ENCODE measurements at places on chromosomes 7 and 10.

DNA sequence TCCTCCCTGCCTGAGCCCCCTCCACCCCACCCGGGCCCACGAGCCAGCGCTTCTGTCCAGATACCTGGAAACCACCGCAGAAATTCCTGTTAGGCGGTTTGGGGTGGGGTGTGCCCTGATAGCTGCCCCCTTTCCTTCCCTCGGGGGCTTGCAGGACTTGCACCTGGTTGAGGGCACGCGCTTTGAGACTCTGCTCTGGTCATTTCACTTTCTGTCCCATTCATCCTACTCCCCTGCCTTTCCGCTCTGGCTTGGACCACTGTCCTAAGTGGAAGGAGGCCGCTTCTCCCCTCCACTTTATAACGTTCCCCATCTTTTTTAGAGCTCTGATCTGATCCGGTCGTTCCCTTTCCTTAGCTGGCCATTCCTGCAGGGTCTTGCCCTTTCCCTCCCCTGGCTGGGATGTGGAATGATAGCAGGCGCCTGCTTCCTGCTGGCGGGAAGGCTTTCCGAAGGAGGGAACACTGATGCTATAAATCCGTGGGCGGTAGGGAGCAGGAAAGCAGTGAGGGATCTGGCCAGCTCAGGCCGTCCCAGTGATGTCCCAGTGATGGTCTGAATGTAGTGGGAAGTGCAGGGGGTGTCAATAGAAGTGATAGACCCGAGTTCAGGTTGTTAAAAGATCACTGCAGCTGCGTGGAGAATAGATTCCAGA lies 852 bp upstream of the PRKAR1B start:
- DNase-seq, result no peak

DNA sequence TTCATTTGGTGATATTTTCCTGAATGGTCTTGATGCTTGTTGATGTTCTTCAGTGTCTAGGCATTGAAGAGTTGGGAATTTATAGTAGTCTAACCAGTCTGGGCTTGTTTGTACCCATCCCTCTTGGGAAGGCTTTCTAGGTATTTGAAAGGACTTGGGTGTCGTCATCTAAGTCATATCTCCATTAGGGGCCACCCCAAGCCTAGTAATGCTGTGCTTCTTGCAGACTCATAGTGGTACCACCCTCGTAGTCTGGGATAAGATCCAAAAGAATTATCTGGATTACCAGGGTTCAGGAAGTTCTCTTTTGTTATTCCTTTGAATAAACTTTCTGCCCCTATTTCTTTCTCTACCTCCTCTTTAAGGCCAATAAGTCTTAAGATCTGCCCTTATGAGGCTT lies 319.4 kb upstream of the MYO3A start:
- DNase-seq, result no peak

- DNase-seq, result no peak
These were observed 71.1 kb downstream of the INPP5A start for GRCh38 chr10:132608511-132609195.

DNA sequence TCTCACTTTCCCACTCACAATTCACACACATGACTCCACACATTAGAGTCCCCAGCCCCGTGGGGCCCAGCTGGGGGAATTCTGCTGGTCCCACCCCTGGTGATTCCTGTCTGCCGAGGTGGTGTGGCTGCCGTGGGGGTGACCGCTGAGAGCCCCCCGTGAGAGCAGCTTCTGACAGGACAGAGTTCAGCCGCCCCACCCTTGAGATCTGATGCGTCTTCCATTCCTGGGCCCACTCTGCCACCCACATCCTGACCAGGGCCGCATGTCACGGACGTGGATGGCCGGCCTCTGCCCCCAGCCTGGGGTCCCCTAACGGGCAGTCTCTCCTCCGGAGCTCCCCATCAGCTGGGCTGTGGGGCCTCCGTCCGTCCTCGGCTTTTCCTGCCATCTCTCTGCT lies 240.1 kb upstream of the PITRM1 start:
- DNase-seq, result no peak

GRCh38 chr10:119335671-119336353 lies 128.4 kb downstream of the GRK5 start:
- DNase-seq, result no peak

- peak; percentile 28 for DNase-seq
These were observed 57.1 kb downstream of the TBXAS1 start for GRCh38 chr7:139886206-139886605.

GRCh38 chr10:112376396-112376790 lies 2.5 kb downstream of the ACSL5 start:
- no peak for DNase-seq

- no peak for DNase-seq
These were observed 1093.4 kb downstream of the SORCS3 start for GRCh38 chr10:105734479-105734878.

DNA sequence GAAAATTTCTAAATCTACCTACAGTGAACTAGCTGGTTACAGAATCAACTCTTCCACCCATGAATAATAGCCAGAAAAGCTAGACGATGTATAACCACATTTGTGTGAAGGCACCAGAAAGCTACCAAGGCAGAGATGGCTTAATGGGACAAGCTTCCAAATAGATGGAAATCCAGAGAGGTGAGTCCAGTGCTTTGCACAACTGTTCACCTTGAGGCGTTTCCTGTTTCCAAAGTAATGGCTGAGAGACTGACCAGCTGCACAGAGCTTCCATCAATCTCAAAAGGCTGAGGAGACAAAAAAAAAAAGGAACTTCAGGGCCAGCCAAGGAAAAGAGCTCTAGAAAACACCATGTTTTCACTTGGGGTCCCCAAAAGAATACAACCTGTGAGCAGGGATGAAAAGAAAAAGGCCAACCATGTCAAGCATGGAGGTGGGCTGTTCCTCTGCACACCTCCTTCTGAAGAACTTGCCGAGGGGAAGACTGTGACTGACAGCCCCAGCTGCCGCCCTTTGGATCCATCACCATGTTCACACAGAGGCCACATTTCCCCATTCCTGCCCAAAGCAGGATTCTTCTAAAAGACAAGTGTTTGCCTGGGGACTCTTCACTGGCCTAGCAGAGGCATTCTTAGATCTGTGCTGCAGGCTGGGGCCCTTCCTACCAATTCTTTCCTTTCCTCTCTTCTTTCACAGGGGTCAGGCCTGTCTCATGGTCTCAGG lies 72.9 kb downstream of the ARHGAP21 start:
- DNase-seq, result no peak

- no peak for DNase-seq
These were observed 234.4 kb downstream of the ARHGAP12 start for GRCh38 chr10:31694126-31694685.

GRCh38 chr7:43294080-43294630 lies 181.7 kb downstream of the HECW1 start:
- peak; percentile 78 for DNase-seq

DNA sequence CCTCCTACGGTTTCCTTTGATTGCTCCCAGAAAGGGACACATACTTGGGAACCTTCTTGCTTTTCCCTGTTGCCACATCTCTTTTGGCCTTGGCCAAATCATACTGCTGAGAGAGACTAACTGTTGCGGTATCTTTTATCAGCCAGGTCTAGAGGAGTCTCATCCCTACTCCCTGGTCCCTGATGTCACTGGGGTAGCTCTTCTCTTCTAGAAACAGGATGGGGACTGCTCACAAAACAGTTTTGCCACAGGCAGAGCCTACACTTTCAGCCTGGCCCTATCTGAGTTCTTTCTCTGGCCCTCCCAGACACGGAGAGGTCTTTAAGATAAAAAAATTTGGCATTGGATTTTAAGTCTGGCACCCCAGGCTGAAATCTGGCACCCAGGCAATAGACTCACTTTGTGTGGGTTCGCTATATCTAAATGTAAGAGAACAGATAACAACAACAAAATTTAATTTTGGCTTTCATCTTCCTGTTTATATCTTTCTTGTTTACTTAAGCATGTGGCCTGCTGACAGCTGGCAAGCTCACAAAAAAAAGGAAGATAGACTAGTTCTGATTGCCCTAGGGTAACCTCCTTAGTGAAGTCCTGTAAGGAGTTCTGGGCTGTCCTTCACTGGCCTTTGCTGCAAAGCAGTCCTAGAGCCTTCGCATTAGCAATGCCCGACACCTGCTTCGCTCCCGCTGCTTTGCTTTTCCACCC lies 228.3 kb upstream of the NPVF start:
- no peak for DNase-seq

DNA sequence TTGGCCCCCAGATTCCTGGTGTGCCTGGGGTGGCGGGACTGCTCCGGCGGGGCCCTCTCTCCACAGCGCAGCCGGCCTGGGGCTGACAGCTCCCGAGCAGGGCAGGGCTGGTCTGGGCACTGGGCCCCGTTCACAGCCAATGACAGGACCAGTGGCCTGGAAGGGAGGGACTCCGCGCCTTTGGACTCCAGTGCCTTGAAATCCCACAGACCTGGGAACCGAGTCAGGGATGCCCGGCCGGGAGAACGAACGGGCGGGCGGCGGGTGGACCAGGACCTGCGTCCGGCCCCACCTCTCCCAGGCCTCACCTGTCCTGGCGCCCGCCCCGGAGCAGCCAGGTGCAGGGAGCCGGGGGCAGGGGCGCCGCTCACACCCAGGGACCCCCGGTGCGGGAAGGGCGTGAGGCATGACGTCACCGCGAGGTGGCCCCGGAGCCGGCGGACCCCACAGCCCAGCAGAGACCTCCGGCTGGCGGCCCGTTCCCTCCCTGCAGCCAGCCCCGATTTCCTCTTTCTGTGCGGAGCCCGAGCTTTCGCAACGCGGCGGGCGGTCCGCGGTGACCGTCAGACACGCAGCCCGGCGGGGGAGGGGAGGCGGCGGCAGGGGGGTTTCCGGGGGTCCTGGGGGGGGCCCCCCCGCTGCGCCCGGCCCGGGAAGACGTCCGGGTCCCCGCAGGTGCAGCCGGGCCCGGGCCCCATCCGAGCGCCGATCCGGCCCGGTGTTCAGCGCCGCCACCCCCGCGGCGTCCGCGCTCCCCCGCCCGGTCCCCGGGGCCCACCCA lies 743 bp downstream of the ADAP1 start:
- DNase-seq, result no peak

- DNase-seq, result no peak
These were observed 27.6 kb downstream of the COBL start for GRCh38 chr7:51288896-51289622.

DNA sequence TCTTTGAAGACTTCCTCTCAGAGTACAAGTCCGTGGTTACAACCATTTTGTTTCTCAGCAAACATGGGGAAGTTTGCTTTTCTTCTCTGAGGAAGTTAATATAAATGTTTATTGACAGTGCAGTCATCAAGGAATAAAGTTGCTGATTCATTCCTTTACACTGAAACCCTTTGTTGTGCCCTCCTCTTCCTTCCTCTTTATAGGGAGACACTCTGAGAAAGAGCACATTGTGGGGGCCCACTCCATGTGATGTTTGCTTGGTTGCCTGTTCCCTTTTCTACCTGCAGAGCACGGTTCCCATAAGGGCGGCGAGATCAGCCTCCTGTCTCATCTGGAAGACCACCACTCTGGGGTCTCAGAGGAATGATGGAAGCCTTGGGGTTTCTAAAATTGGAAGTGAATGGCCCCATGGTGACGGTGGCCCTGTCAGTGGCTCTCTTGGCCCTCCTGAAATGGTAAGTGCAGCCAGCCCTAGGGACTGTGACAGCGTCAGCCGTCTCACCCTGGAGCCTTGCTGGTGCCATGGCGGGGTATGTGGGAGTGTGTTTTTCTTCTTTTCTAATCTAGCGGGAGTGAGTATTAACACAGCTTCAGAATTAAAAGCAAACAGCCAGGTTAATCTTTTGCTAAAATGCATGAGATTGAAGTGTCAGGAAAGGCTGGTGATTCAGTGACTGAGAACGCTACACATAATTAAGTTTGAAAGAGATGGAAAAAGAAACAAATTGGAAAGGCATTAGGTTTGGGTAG lies at the start of gene TBXAS1:
Gene TBXAS1 (plus strand): TSS at position 240 of the 750 bp plus-strand sequence. CDS start 127 bp downstream, at position 367.
- DNase-seq, result peak; percentile 90

DNA sequence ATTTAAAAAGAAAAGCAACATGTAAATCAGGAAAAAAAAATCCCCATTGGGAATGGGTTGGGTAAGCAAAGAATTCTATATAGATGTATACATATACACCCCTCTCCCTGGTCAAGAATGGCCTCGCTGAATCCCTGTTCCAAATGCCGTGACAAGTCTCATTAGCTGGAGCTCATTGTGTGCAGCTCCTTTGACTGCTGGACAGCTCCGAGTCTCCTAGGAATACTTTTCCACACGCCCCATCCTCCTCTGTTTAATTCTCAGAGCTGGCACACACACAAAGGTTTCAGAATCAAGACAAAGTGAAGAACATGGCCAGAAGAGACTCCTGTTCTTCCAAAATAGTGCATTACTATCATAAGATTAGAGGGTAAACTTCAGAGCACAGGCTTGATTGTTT lies 130.9 kb upstream of the MKLN1 start:
- DNase-seq, result no peak

DNA sequence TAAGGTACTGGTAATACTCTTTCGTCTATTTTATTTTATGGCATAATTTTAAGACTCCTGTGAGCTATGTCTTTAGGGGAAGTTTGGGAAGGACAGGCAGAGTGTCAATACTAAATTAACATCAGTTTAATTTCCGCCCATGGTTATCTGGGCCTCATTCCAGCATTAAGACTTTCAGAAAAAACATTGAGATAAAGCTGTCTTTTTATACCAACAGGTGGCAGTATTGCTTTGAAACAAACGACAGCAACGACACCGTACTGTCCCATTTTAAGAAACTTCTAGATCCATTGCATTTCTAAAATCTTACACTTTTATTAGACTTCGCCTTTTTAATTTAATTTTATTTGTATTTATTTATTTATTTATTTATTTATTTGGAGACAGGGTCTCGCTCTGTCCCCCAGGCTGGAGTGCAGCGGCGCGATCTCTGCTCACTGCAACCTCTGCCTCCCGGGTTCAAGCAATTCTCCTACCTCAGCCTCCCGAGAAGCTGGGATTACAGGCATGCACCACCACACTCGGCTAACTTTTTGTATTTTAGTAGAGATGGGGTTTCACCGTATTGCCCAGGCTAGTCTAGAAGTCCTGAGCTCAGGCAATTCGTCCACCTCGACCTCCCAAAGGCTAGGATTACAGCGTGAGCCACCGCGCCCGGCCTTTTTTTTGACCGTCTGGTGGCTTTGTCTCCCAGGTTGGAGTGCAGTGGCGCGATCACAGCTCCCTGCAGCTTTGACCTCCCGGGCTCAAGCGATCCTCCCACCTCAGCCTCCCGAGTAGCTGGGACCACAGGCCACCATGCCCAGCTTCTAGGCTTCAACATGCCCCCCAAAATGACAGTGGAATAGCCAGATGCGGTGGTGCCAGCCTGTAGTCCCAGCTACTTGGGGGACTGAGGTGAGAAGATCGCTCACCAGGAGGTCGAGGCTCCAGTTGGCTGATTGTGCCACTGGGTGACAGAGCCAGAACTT lies 78.7 kb upstream of the C1GALT1 start:
- DNase-seq, result peak; percentile 42

- DNase-seq, result no peak
These were observed 34.3 kb upstream of the EXOC6 start for GRCh38 chr10:92813979-92814378.

- DNase-seq, result no peak
These were observed 419.5 kb upstream of the SORCS1 start for GRCh38 chr10:107583974-107584373.

GRCh38 chr7:150685219-150686029 lies at the start of gene GIMAP2:
Gene GIMAP2, plus strand, starts transcription at chr7:150685706. Its CDS starts 1,354 bp downstream, at chr7:150687060.
- DNase-seq, result peak; percentile 22
